ENCODE measurements at places on chromosomes 2 and 18.
A peak's percentile ranks its signal among the peaks of the same experiment; 100 is the strongest.

DNA sequence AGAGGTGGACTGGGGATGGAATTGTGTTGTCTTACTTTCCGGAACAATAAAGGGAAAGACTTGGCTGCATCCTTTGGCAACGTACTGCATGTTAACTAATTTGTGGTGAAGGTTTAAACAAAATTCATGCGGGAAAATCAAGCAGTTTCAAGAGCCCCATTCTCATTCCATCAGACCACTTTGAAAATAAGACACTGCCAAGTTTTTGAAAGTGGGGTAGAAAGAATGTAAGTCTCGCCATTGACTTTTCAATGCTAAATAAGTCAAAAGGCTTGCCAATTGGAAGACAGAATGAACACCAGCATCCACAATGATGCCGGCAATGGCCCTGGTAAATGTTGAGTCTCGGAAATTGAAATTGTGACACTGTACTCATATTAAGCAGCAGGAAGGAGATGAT is 322.0 kb downstream of the RND3 start:
- no peak for DNase-seq

GRCh38 chr2:9099341-9099751 is 95.9 kb upstream of the MBOAT2 start:
- peak; percentile 10 for DNase-seq

DNA sequence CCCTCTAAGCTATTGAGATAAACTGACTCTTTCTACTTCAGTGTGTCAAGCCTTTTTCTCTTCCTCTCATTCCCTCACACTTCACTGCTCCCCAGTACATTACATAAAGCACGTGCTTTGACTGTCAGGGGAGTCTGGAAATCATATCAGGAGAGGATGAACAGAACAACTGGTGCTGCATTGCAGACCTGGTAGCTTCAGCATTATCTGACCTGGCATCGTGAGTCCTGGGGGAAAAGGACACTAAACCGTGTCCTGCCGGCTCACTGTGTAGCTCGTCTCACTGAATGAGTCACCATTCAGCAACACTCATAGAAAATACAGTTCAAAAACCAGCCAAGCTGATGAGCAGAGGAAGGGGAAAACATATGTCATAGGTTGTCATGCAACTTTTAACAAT is 108.5 kb upstream of the UNC80 start:
- no peak for DNase-seq

DNA sequence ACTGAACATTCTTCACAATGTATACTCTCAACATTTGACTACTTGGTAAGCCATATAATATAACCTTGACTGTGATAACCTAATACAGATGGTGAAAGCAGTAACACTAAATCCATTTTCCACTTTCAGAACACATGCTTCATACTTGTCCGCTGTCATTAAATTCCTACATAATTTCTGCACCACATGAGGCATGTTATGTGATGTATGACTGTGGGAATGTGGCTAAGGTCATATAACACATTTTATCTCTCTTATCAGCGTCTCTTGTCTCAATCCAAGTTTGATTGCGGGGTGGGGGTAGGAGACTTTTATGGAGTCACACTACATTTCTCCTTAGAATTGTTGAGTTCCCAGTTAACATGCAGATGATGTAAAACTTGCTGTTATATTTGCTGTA is 110.9 kb downstream of the MTCL1 start:
- no peak for DNase-seq

- no peak for DNase-seq
These were observed 124.6 kb downstream of the LRATD1 start for GRCh38 chr2:14756981-14757657.

DNA sequence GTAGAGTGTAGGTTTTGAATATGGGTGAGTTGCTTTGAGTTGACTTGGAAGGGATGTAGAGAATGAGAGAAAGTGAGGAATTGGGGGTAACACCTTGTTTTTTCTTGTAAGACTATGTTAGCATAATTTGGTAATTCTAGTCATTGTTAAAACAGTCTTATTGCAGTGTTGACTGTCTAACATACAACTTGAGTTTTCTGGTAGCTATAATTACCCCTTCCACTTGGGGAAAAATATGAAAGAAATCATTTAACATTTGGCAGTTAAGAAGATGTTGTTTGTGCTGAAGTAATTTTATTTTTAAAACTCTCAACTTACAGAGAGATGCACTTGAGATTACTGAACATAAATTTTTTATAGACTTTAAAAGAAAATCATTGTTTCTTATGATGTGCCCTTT is 108.2 kb downstream of the COMMD1 start:
- no peak for DNase-seq

DNA sequence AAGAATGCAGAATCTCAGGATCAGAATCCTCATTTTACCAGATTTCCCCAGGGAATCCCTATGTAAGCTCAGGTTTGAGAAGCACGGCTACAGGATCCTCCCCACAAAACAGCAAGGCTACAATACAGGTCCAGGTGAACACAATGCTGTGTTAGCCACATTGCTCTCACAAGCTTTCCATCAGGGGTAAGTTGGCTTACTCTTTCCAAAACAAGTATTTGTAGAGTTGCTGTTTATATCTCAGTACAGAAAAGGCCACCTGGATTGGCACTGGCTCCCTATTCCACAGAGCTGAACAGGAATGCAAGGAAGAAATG is 11.0 kb downstream of the SPRED2 start:
- no peak for DNase-seq

GRCh38 chr18:78390952-78391348 is 588.7 kb upstream of the SALL3 start:
- no peak for DNase-seq

GRCh38 chr18:79043288-79043687 is 25.9 kb upstream of the ATP9B start:
- no peak for DNase-seq

DNA sequence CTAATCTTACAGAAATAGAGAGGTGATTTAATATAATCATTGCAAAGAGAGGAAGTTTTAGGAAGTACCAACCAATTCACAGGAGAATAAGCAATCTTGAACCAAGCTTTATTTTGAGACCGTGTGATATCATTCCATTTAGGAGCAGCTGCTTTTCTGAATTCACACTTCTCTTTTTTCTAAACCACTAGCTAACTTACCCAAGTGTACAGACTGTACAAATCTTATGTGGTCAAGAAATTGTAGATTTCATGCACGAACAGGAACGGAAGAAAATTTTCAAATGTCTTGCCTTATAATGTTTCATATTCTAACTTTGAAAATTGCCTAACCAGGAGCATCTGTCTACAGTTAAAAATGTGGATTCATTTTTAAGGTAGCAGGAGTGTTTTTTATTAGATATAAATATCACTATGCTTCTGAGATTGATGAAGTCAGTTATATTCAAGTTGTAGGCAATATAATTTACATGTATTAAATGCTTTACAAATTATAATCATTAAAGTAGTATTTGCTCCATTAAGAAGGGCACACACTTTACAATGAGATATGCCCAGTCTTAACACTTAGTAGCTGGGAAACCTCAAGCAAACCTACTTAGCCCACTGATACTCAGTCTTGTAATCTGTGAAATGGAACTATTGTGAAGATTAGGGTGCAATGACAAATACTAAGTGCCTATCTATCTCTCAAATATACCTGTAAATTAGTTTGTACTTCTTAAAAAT is 302.2 kb upstream of the STON1 start:
- DNase-seq: no peak

- DNase-seq: peak; percentile 55
These were observed 16.7 kb upstream of the STAT1 start for GRCh38 chr2:191030521-191031154.

- no peak for DNase-seq
These were observed 9.3 kb upstream of the SNORC start for GRCh38 chr2:232860593-232861241.

DNA sequence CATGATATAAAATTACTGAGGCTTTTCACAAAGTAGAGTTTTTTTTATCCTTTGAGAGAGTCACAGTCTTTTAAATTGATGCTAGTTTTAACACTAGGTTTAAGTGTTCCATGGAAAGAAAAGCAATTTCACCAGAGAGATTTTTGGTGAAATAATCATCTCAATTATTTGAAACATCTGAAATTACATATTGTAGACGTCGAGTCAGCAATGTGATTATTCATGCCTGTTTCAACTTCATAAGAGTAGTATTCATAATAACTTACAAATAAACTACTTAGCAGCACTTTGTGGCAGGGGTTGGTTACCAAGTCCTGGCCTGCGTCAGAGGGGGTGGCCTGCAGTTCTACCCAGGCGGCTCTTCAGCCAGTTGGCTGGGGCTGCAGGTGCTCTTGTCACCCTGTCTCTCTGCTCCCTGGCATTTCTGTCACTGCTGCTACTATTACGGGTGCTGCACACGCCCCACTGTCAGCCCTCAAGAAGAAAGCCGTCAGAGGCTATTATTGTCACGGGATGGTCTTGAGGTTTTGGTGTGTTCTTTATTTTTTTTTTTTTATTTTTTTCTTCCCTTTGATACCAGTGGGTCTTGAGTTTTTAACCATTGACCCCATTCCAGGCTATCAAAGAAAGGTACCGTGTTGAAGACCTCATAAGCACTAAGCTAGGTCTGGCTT is 50.4 kb downstream of the MALT1 start:
- no peak for DNase-seq

DNA sequence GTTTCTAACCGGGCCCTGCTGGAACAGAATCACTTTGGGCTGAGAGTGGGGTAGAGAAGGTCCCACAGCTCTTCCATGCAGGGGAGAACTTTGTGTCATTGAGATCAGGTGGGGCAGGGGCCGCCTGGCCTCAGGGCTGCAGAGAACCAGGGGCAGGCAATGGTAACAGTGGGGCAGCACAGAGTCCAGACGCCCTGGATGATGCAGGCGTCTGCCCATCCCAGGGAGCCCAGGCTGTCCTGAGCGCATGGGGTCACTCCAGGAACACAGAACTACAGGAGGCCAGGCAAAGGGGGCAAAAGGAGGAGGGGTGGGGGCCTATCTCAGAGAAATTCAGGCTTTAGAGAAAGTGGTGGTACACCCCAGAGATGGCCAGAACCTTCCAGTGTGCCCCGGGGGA is 121.3 kb downstream of the NDUFA10 start:
- DNase-seq: no peak

GRCh38 chr18:46820863-46821262 is 64.0 kb upstream of the ST8SIA5 start:
- no peak for DNase-seq

- no peak for DNase-seq
These were observed 4.4 kb downstream of the SIGLEC15 start for GRCh38 chr18:45829855-45830254.

DNA sequence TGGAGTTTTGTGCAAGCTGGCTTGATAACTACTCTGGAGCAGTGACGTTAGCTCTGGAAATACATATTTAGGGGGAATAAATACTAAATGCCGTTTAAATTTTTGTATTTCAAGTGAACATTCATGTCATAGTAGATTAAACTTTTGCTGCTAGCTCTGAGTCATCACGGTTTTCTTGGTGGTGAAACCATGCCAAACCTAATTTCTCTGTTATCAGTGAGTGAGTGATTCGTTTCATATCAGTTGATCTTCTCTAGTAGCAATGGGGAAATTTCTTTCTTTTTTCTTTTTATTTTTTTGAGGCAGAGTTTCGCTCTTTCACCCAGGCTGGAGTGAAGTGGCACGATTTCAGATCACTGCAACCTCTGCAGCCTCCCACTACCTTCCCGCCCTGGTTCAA is 211.1 kb downstream of the PTPRM start:
- no peak for DNase-seq

GRCh38 chr2:79627237-79627636 is 114.4 kb downstream of the CTNNA2 start:
- no peak for DNase-seq

DNA sequence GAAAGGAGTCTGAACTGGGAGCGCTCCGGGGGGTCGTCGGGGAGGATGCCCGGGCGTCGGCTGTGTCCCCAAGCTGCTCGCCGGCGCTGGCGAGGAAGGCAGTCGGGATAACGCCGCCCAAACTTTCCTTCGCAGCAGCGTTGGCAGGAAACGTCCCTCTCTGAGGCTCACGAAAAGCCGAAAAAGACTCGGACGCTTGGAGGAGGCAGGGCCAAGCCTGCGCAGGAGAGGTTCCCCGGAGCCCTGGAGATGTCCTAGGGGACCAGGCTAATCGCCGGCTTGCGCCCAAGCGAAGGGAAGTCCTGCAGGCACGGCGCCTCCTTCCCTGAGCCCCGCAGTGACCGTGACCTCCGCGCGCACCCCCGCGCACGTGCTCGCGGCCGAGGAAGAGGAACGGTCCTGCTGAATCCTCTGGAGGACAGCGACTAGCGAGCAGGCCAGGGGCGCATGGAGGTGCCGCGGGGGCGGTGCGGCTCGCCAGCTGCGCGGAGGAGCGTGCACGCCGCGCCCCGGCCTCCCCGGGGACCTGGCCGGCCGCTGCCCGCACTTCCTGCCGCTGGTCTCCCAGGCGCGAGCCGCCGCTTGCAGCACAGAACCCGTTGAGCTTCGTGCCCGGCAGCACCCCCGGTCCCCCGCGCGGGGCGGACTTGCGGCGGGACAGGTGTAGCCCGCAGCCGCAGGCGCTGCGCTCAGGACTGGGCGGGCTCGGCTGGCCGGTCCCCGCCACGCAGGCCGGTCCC is at the start of gene SH3RF3:
SH3RF3 (plus strand) TSS at position 590 of the 740 bp plus-strand sequence.
- DNase-seq: peak; percentile 12

- DNase-seq: no peak
These were observed 179.6 kb downstream of the RNF144A start for GRCh38 chr2:7096726-7097352.

GRCh38 chr2:158903711-158904405 is 64.6 kb upstream of the TANC1 start:
- no peak for DNase-seq

DNA sequence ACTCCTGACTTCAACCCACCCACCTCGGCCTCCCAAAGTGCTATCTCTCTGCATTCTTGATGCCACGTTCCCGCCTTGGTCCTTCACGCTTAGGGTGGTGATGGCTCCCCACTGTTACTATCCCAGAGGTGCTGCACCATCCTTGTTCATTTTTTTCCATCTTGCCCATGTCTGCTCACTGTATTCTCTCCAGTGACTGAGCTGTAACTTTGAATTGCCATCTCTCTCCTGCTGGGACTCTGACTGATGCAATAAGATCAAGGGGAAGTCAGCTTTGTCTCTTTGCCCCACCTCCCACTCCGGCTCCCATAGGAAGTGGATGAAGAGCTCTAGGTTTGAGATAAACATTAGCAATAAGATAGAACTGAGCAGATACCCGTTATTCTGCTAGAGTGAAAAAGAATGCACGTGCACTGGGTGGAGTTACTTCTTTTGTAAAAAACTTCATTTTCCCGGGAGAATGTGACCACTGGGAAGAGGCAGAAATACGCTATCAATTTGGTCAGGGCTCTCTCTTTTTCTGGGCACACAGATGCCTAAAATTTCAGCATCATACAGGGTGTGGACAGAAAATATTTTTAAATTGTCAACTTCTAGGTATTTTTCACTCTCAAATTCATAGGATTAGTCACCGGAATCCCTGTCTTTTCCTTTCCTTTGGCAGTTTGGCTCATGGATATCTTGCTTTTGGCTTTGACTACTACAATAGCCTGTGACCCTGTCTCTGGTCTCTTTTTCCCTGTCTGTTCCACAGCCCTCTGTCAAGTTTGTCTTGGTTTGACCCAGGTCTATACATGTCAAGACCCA is 105.4 kb downstream of the POLR1A start:
- no peak for DNase-seq

DNA sequence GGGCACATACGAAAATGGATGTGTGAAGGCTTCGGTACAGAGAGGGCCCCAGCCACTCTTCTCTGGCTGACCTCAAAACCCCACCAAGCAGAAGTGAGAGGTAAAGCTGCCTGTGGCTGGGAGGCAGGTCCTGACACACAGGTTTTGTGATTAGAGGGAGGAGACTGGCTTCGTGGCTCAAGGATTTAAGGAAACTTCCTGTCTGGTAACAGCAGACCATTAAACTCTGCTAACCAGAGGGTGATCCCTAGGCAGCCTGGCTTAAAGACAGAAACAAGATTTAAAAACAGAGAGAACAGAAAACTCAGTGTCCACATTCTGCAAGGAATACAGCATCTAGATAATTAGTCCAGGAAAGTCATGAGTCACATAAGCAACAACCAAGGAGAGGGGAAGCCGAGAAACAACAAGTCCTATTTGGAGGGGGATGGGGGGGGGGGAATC is 101.9 kb downstream of the NFATC1 start:
- no peak for DNase-seq

All from stimulated activated CD4-positive, alpha-beta T cell treated with anti-CD3 and anti-CD28 coated beads, Interleukin-4, amount 100 ng/mL, for 24 hours (primary cell).